ENCODE measurements at places on chromosomes 7 and 10.

DNA sequence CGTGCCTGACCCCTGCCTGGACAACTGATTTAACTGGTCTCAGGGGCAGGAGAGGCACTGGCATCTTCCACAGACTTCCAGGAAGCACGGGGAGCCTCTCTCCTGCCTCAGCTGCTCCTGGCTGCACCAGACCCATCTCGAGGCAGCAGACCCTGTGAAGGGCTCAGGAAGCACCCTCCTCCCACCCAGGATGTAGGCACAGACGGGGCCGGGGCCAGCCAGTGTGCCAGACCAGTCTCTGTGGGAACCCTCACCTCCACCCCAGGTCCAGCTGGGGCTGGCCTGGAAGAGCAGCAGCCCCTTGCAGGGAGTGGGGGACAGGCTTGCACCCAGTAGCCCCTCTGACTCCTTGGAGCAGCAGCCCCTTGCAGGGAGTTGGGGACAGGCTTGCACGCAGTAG lies 56.3 kb downstream of the RASGEF1A start:
- DNase-seq = no peak

GRCh38 chr10:32005050-32005449 lies 51.2 kb downstream of the KIF5B start:
- peak; percentile 55 for DNase-seq

DNA sequence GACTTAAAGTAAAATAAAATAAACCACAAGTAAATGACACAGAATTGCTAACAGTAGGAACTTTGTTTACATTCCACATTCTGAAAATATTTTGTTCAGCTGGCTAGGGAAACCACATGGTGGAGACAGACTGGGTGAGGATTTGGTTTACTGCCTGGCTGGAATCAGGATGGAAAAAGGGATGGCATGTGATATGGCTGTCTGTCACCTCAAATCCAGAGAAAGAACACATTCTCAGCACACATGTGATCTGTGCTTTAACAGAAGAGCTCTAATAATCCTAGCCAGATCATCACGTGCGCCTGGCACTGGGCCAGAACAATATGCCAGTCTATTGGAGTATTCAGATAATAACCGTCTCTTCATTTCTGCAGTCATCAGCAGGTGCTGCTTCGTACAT lies 90.9 kb upstream of the PIP4K2A start:
- DNase-seq = peak; percentile 1

DNA sequence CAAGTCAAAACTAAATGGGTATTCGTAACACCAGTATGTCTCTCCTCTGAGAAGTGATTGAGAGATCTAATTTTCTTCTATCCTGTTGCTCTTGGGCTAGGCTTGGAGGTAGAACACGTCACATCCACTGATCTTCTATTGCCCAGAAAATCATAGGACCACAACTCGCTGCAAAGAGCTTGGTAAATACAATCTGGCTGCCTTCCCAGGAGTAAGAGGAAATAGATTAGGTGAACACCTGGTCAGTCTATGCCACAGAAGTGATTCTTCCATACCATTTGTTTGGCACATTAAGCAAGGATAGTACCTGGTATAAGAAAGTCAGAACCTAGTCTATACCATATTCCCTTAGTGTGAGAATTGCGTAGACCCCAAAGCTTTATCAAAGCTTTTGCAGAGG lies 129.3 kb upstream of the PHYHIPL start:
- peak; percentile 23 for DNase-seq

DNA sequence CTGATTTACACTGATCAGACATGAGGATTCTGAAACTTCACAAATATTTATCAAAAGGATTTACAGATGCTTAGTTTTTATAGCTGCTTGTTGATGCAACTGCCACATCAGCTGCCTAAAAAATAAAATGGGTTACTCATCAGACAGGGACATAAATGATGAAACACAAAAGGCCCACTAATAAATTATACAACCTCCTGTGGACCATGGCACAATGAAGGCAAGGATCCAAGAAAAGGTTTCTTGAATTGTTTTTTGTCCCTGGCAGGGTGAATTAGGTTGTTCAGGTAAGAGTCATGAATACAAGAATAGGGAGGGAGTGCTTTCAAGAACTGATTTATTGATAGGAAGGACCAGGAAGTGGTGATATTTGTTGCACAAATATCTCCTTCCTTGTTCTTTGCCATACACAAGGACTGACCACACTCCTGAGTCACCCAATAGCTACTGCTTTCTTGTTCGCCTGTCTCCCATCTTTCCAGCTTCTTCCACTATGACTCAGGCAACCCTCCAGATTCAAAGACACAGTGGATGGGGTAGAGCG lies 234.5 kb downstream of the AHR start:
- no peak for DNase-seq

- DNase-seq = no peak
These were observed 6.6 kb downstream of the SEMA3A start for GRCh38 chr7:84187813-84188510.

- DNase-seq = no peak
These were observed 34.4 kb upstream of the GRM8 start for GRCh38 chr7:127287133-127287532.

GRCh38 chr7:157481389-157481788 lies 144.6 kb downstream of the DNAJB6 start:
- DNase-seq = no peak

DNA sequence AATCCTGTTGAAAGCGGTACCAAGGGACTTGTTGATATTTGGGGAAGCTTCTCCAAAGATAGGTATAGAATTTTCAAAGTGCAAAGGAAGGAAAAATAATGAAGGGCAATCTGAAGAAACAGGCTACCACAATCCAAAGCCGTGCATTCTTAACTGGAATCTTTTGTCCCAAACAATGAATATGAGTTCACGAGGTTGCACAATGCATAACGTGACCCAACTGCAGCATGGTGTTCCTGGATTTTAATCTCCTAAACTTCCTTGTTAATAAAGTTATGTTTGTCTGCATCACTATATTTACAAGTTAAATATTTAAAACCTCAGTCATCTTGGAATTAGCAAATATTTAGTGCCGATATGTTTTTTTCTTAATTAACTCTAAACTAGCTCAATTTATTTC lies 203.7 kb downstream of the WDR11 start:
- no peak for DNase-seq

DNA sequence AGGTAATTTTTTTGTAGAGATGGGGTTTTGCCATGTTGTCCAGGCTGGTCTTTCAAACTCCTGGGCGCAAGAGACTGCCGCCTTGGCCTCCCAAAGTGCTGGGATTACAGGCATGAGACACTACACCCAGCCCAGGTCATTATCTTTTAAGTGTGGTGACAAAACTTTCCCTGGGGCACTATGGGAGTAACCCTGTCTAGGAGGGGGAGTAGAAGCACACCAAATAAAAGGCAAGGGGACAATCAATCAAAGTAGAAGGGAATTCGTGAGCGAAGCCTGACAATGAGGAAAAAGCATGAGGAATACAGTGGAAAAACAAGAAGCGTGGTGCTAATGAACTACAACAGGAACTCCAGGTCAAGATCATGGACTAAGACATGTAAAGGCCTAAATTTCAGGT lies 31.4 kb downstream of the IDE start:
- no peak for DNase-seq

DNA sequence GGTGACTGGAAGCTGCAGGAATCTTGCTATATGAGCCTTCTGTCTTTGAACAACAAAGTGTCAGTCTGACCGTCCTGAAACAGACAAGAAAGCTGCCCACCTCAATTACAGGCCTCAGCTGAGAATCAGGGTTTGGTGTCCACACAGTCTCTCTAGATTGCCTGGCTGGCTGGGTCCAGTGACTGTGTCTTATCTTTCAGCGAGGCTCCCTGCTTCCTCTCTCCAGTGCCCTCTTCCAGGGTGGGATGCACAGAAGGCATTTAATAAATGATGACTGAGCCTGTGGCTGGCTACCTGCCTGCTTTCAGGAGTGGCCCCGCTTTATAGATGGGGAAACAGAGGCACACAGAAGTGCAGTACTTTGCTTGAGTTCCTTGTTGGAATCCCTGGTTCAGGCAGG lies 27.4 kb downstream of the FGF8 start:
- no peak for DNase-seq

- DNase-seq = peak; percentile 82
These were observed 15.3 kb upstream of the RSU1 start for GRCh38 chr10:16832351-16833080.

- DNase-seq = no peak
These were observed 49.0 kb downstream of the SLIT1 start for GRCh38 chr10:97136756-97137155.

DNA sequence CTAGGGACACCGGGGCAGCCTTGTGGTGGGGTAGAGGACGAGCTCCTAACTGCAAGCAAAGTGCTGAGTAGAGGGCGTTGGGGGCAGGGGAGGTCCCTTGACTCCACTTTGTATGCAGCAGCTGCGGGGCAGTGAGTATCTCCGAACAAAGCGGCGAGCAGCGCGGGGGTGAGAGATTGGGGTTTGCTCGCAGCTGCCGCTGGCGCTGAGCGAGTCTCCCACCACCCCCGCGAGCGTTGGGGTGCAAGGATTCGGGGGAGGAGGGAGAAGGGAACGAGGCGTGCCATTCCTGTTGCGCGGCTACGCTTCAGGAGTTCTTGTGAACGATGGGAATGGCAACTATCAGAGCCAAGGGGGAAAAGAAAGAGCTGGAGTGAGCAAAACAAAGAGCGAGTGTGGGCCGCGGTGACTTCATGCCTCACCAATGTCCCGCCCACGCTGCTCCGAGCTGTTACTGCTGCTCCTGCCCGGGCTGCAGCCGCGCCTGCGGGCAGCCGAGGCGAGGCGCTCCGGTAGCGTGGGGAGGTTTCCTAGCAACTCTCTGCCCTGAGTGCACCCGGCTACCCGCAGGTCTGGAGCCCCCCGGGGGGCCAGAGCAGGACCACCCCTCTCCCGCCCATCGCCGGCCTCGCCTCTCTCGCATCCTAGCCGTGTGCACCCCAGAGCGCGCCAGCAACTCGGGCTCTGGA lies at the start of gene ITGB8:
ITGB8 (plus strand) TSS at position 662 of the 689 bp plus-strand sequence. CDS start 907 bp downstream, outside the sequence.
- peak; percentile 25 for DNase-seq

DNA sequence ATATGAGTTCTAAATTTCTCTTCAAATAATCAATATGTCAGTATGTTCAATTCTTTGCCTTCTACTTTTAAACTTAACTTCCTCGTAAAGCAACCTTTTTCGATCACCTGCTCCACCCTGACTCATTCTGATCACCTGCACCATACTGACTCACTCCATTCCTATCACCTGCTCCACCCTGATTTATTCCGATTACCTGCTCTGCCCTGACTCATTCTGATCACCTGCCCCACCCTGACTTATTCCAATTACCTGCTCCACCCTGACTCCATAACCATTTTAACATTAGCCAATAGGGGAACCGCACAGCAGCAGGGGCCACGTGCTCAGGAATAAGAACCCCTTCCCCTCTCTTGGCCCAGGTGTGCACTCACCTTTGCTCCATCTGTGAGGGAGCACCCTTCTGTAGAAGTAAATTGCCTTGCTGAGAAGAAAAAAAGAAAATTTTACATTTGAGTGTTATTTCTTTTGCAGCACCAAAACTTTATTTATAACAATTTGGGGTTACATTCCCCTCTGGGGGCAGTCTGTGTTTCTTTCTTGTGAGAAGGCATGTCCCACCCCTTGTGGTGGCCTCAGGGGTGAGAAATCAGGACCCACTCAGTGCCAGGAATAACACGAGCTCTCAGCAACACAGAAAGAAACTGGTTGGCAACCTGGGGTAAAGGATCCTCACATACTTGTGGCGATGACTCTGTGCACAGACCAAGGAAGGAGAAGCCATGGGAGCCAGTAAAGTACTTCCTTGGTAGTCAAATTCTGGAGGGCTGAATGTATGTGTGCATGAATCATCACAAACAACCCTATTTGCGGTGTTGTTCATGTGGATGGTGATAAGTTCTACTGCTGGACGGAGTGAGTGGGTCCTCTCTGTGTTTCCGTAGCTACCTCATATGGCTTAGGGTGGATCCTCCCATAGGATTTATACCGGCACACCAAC lies 29.4 kb upstream of the PPP1R9A start:
- DNase-seq = no peak

DNA sequence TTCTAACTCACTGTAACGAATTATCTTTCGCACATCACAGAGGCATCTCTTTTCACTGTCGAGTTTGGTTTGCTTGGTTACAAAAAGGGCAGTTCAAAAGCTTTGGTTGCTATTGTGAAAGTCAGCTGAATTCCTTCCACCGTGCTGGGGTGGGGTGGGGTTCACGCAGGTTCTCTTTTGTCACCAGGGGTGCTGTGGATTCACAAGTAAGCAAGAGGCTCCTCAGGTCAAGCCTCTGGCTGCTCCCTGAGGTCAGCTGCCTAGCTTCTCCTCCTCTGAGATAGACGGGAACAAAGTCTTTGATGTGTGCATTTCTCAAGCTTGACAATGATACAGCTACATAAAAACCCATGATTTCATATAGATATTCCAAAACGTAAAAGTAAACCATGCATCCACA lies 47.7 kb downstream of the EGFR start:
- no peak for DNase-seq

GRCh38 chr7:46660402-46660980 lies 739.4 kb upstream of the IGFBP3 start:
- no peak for DNase-seq

DNA sequence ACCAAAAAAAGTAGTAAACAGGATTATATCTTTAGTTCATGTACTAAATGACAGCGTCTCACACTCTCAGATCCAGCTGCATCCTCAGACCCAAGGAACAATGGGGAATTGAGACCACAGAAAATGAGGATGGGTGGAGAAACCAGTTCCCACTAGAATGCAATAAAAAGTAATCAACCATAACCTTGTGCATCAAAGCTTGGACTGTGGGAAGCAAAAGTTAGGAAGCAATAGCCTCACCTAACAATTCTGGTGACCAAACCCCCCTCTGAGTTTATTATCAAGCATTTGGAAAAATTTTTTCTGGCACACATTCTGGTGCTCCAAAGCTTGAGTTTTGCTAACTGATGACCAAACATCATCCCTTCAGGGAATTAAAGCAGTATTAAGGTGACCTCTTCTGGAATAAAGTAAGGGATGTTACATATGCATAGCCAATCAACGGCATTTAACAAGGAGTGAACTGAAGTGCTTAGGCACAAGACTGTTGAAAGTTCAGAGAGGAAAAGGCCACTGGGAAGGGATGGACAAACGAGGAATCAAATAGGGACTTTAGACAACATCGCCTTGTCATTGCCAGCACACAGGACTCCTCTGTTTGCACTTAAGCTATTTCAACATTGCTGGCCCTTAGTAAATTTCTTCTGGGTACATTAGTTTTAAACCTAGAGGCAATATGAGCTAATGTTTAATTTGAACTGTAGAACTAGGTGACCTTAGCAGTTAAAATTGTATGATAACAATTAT lies 1.2 kb upstream of the MAT1A start:
- DNase-seq = no peak

DNA sequence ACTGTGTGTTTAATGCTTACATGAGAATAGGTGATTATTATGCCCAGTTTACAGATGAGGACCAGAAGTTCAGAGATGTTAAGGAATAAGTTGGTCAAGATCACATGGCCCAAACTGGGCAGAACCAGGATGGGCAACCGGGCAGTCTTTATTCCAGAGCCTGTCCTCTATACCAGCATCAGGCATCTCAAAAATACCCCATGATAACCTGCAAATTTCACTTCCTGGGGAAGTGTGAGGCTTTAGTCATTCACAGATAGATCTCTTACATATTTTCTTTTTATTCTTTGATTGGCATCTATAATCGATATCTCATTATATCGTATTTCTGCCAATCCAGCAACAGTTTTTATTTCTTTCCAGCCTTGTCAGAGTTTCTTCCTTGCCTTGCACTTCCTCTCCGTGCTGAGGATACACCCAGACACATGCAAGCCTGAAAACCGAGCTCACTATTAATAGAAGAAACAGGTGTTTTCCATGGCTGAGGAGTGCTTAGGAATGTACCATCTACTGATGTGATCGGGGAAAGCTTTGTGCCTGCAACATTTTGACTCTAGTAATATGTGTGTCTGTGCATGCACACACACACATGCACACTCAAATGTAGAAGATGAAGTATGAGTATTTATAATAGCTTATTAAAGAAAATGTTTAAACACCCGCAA lies 82.4 kb downstream of the CREM start:
- DNase-seq = no peak
